ENCODE measurements at places on chromosomes 13 and 19.

DNA sequence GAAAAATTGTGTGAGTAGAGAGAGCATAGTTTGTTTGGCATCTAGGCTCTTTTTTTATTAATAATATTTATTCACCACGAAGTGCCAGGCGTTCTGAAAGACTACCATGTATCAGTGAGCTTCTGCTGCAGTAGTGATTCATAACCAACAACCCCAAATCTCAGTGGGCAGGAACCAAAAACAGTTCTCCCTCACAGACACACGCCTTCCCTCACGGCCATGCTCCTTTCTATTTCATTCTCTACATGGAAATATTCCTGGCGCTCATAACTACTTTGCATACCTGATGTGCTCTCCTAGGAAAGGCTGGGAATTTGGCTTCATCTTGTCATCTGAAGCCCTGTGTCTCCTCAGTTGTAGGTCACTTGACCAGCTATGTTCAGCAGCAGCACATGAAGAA lies 26.6 kb upstream of the AMER2 start:
- DNase-seq: no peak

DNA sequence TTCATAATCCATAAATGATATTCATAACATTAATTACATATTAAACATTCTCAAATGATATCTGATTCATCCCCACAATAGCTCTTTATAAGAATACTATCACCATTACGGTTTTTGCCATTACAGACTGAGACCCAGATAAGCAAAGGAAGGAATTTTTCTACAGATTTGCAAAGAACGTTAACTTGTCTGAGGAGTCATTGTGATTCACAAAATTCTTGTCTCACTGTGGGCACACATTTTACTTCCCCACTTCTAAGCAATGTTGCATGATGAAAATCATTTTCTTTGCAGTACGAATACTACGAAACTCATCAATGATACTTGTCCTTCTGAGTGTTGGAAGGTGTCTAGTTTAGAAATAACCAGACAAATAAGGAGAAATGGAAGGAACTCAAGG lies 70.1 kb downstream of the NALCN start:
- DNase-seq: no peak

- no peak for DNase-seq
These were observed 16.0 kb downstream of the ZNF100 start for GRCh38 chr19:21751384-21751783.

DNA sequence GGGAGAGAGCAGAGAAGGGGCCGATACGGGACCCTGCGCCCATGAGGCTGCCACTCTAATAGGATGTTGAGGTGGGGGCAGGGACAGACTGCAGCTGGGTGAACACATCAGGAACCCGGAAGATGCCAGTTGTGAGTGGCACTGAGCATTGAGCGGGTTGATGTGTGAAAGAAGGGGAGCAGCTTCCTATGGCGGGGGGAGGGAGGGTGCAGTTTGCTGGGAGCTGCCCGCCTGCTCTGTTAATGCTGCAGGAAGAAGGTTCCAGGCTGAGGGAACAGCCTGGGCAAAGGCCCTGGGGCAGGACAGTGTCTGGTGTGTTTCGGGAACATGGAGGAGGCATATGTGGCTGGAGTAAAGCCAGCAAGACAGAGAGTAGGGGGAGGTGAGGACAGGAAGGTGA lies 29.8 kb downstream of the DNM2 start:
- DNase-seq: no peak

DNA sequence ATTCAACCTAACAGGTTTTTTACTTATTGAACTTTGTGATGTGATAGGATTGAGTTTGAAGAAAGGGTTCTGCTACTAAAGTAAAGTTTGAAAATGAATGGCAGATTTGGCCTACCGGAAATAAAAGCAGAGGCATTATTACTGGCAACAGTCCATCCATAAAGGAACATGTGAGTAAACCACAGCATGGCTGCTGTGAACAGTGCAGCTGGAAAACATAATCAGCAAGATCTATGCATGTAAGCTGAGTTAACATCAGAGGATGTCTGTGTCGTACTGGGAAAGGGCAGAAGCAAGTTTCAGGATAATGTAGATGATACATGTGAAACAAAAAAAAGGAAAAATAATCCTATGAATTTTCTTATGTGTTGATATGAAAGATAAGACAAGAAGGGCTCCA lies 87.6 kb downstream of the CYSLTR2 start:
- DNase-seq: no peak

- peak; percentile 75 for DNase-seq
These were observed at the start of gene BCL3 for GRCh38 chr19:44748426-44749254. Gene BCL3, plus strand, starts transcription at chr19:44748708. Its CDS starts 83 bp downstream, at chr19:44748791.
